ENCODE measurements at places on chromosomes 1 and 21.

DNA sequence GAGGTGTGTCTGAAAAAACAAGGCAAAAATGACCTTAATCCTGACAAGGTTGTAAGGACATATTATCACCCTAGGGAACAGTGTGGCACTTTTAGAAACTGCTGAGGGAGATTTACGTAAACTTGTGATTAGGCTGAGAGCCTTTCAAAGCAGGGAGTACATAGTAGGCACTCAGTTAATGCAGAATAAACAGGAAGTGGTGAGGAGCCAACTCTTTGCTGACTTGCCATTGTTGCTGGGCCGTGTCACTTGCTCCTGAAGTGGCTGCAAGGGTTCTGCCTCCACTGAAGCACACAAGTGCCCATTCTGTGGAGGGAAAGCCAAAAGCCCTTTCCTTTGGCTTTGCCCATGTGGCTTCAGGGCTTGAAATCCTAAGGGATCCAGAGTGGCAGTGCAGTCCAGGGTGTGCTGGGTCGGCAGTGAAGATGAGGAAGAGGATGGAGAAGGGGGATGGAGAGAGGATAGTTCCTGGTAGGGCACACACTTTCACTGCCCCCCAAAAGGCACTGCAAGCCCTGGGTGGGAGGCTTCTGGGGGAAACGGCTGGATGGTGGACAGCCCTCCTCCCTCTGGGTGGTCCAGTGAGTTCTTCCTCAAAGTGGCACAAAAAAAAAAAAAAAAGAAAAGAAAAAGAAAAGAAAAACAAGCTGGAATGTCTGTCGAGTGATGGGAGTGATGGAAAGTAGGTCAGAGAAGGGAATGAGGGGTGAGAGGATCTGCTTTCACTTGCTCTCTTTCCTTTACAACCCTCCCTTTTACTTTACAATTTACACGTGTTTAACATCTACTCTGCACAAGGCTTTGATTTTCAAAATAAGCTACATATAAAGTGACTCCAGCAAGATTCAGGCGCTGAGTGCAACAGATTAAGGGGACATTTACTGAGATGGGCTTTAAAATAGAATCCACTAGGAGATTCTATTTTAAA lies 13.7 kb upstream of the RHEX start:
- DNase-seq, result no peak

- no peak for DNase-seq
Measured at GRCh38 chr1:228652116-228652515, 83.2 kb upstream of the RHOU start.

DNA sequence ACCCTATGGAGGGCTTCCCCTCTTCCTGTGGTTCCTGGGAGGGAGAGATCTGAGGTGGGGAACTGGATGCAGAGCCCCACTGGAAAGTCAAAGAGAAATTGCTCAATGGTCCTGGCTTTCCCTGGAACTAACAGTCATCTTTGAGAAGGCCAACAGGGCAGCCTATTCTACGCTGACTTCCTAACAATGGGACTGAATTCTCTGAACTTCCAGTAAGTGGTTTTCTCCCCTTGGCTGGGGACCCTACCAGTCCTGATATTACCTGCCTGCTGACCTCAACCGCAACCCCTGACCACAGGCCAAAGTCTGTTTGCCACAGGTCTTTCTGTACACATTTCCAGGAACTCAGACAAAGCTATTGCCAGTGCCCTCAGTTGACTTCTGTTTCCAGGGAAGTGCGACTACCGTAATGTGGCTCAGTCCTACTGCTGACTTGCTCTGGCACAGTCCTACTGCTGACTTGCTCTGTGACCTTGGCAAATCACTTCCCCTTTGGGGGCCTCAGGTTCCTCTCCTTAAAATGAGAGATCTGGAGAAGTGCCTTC lies 55.3 kb downstream of the C8B start:
- no peak for DNase-seq

DNA sequence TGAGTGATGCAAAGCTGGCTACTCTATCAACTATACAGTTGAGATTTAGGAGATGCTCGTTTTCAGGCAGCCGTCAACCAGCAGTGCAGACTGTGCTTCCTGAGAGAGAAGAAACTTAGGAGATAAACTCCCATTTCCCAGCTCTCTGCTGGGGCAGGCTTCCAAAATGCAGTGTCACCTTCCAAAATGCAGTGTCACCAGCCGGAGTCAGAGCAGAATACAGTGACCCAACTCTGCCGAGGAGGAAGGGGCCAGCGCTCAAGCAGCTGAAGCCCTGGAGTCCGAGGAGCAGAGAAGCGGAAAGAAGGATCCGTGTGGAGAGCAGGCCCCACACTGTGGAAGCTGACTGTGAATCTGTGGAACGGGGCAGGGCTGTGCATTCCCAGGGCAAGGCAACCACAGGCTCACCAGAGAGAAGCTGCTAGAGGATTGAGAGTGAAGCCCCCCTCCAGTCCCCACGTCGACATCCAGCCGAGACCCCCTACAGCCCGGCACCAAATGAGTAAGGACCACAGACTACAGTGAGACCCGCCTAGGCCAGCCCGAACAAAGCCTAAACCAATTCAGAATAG lies 703 bp upstream of the KRTAP12-1 start:
- no peak for DNase-seq

DNA sequence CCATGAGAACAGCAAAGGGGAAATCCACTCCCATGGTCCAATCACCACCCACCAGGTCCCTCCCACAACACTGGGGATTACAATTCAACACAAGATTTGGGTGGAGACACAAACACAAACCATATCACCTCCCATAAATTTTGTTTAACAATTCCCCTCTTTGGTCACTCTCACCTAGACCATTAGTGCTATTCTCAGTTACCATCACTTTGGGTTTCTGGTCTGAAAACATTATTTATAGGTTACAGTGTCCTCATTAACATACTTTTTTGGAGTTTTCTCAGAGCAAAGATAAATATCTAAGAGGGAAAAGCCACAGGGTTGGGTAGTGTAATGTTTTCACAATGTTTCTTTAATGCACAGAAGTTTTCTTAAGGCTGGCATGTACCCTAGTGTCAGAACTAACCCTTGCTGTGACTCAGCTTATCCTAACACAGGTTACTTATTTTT lies 47.7 kb upstream of the DNAH14 start:
- no peak for DNase-seq

DNA sequence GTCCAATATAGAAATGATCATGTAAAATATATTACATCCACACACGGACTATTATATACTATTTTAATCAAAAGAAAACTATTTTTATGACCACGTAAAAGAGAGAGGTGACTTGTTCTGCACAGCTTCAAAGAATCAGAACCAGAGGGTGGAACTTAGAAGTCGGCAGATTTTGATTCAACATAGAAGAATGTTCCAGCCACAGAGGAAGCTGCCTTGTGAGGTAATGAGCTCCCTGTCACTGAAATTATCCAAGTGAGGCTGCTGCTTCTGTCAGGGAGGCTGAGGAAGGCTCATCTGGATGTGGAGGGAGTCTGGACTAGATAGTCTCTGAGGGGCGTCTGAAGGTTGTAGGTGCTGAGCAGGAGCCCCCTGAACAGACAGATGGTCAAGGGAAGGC lies 2.7 kb downstream of the PLEKHA6 start:
- no peak for DNase-seq

DNA sequence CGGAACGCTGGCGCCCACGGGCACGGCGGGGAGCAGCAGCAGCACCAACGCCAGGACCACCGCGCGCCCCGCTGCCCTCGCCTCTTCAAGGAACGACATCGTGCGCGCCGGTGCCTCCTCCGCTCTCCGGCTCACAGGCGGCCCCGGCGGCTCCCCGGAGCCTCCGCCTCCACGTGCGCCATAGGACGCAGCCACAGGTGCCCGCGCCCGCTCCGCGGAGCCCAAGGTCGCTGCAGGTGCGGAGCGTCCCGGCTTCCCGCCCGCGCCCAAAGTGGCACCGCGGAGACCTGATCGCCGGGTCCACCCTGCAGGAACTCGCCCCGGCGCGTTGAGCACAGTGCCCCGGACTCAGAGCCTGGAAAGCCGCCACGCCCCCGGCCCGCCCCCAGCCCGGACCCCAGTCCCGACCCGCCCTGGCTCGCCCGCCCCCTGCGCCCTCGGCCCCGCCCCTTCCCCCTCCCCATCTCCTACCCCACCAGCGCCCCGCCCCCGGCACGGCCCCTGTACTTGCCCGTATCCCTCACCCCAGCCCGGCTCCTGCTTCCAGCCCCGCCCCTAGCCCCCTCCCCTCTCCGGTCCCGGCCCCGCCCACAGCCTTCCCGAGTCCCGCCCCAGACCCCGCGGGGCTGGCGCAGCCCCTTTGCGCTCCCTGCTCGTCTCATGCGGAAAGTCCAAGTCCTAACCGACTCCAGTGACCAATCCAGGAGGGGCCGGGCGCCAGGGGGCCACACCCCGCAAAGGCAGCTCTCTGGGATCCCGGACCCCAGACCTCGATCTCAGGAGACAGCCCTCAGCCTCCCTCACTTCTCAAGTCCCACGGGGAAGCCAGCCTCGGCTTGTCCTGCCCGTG lies at the start of gene MEGF6:
Gene MEGF6 (minus strand): TSS at position 339 of the 850 bp plus-strand sequence. CDS start 240 bp downstream, at position 99.
- peak; percentile 49 for DNase-seq

DNA sequence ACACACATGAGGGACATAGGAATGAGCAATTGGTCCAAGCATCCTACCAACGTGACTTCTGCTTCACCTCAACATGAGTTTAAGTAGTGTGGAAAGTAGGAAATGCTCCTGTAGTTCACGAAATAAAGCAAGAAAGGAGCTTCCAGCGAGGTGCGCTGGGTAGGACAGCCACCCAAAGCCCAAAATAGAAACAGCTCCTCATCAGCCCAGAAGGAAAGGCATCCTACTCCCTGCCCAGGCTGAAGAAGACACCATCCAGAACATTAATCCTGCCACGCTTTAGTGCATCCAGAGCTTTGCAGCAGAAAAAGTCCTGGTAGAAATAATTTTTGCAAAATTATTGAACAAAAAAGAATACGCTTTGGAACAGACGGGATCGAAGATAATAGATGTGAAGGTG lies 25.9 kb downstream of the CCDC185 start:
- no peak for DNase-seq

GRCh38 chr1:216045400-216045799 lies 377.8 kb downstream of the USH2A start:
- no peak for DNase-seq

- DNase-seq, result no peak
Measured at GRCh38 chr1:235644693-235645305, 4.8 kb downstream of the GNG4 start.

GRCh38 chr1:89762386-89762778 lies 58.5 kb upstream of the LRRC8D start:
- DNase-seq, result no peak

- no peak for DNase-seq
Measured at GRCh38 chr1:53405737-53406136, 53.5 kb upstream of the DMRTB1 start.

DNA sequence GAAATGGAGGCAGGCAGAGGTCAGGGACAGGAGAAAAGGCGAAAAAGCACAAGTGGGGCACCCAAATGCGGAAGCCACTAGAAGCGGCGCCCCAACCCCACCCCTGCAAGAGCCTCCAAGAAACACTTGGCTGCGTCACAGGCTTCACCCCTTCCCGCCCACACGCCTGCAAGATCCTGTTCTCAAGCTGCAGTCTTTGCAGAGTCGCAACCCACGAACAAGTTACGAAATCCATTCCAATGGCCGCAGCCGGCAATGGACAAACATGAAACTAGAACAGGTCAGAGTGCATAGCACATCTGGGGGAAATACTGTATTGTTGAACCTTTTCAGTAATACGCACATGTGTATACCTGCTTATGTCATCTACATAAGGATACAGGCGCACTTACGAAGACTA lies 103.6 kb downstream of the PSMG1 start:
- no peak for DNase-seq

- no peak for DNase-seq
Measured at GRCh38 chr1:155485945-155486344, 76.7 kb downstream of the ASH1L start.

GRCh38 chr1:57839526-57839925 lies 415.7 kb upstream of the DAB1 start:
- DNase-seq, result no peak

- no peak for DNase-seq
Measured at GRCh38 chr1:17849216-17849615, 94.1 kb downstream of the ACTL8 start.

DNA sequence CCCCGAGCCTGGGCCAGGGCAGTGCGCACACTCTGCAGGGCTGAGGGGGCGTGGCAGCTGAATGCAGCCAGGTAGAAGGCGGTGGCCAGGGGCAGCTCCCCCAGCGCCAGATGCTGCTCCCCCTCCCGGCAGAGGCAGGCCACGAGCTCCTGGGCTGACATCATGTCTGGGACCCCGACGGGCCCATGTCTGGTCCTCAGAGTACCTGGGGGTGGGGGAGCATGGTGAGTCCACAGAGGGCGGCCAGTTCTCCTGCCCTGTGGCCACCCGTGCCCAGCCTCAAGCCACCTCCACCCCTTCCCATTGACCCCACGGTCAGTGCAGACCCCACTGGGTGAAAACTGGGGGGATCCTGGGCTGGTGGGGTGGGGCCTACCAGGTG lies 838 bp downstream of the TTC34 start:
- no peak for DNase-seq

DNA sequence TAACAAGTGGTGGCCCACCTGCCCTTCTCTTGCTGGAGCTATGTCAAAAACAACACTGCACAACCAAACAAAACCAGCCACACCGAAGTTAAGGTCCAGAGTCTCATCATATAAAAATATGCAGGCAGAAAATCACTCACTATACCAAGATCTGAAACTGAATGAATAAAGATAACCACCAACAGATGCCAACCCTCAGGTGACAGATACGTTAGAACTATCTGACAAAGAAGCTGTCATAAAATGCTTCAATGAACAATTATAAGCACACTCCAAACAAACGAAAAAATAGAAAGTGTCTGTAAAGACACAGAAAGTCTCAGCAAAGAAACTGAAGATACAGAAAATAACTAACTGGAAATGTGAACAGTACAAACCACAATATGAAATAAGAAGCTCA lies 14.0 kb downstream of the ZNF496 start:
- DNase-seq, result no peak

- DNase-seq, result peak; percentile 41
Measured at GRCh38 chr21:31509194-31510017, 150.1 kb upstream of the SOD1 start.

GRCh38 chr1:112697781-112698201 lies 9.1 kb downstream of the RHOC start:
- no peak for DNase-seq

DNA sequence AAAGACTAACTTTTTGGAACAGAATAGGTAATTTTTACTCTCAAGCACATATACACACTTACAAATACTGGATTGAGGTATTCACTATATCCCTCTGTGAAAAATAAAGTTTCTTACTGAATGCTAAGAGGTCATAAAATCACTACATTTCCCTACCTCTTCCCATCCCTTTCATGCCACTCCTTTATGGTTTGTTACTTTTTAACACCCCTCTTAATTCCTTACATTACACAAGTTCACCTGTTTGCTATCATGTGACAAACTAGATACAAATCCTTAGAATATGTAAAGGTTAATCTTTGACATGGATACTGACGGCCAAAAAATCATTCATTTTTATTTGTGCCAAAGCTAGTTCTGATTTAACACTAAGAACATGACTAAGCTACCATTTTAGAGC lies 6.8 kb upstream of the DCAF6 start:
- no peak for DNase-seq

Data from effector memory CD4-positive, alpha-beta T cell (primary cell).